DMS153 (cell line): ENCODE measurements at places on chromosomes 5 and 9.

DNA sequence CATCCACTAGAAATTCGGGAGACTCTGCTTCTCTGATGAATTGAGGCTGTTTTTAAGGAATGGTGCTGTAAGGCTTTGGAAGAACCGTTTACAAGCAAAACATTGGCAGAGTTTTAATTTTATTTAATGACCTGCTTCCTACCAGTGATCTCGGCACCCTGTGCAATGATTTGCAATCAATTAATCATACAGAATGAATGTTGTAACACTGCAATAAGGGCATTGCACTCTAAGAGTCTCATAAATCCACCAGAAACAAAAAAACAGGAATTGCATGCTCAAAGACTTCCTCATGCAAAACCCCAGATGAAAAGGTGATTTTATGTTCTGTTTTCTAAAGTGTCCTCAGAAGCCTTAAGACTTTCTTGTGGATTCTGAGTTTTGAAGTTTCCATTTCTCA is 295.7 kb downstream of the ARHGEF28 start:
- no peak for DNase-seq

DNA sequence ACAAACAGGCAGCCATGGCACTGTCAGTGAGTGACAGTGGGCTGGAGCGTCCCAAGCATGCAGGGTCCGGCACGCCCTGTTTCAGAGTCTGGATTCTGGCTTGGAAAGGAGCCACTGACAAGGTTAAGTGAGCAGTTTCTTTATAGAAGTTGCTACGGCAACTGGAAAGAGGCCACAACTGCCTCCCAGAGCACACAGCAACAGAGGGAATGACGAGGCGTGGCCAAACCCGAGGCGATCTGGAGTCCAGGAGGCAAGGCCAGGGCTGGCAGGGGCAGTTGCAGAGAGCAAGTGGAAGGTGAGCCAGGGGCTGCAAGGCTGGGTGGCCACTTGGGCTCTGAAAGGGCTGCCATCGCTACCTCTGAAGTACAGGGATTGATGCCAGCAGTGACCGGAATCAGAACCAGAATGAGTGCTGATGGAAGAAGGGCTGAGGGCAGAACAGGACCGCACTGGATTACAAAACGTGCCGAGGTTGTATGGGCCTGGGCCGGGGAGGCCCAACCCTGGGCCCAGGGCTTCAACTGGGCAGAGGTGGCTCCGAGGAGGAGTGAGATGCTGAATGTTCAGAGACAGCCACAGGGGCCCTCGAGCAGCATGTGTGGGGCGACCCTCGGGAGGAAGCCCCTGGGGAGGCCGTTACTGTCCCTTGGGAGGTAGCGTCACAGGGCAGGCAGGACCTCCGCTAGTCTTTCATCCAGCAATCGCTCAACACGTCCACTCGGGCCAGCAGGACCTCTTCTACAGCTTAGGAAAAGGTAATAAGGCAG is 4.6 kb downstream of the MRPL41 start:
- no peak for DNase-seq

- DNase-seq: no peak
These were observed 70.5 kb downstream of the PIK3R1 start for GRCh38 chr5:68285851-68286611.

- DNase-seq: no peak
These were observed 347.6 kb downstream of the PTPRD start for GRCh38 chr9:10265153-10265631.

DNA sequence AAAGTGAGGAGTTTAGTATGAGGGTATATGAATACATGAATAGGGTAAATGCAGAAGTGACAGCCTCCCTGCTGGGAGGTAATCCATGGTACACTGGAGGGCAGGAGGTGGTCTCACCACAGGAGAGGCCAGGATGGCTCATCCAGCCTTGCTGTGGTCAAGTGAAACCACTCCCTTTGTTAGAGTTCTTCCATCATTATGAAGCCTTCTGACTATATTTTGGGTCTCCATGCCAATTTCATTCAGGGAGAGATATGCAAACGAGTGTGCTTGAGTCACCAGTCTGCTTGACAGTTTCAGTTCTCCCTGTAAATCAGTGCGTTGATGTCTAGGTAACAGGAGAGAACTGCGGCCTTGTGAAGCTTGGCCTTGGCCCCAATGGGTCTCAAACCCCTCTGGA is 16.4 kb downstream of the PPP3R2 start:
- no peak for DNase-seq

GRCh38 chr9:108618906-108619550 is 236.8 kb downstream of the ACTL7B start:
- DNase-seq: no peak

DNA sequence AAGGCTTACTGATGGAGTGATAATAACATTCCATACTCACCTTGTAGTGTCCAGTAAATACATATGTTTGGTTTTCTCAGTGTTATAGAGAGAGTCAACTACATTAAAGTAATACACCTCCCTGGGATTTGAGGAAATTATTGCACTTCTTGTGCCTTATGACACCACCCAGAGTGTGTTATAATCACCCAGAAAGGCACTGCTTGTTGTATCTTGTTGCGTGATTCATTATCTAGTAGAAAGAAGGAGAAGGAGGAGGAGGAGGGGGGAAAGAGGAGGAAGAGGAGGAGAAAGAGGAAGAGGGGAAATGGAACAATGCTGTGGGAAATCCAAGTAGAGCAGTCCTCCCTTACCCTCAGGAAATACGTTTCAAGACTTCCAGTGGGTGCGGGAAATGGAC is 661.8 kb upstream of the WWC1 start:
- DNase-seq: no peak

- DNase-seq: no peak
These were observed 56.7 kb downstream of the UBE2QL1 start for GRCh38 chr5:6505416-6505755.

GRCh38 chr9:97990259-97990658 is 7.1 kb downstream of the ANP32B start:
- no peak for DNase-seq

- DNase-seq: no peak
These were observed 5.7 kb upstream of the TICAM2 start for GRCh38 chr5:115607935-115608334.

GRCh38 chr5:131647048-131647769 is 12.2 kb upstream of the RAPGEF6 start:
- DNase-seq: no peak

GRCh38 chr5:6202968-6203365 is 175.4 kb downstream of the MED10 start:
- no peak for DNase-seq

- no peak for DNase-seq
These were observed 24.2 kb upstream of the ZNF618 start for GRCh38 chr9:113851873-113852272.

- DNase-seq: no peak
These were observed 678.5 kb upstream of the NUDT12 start for GRCh38 chr5:104241046-104241445.

DNA sequence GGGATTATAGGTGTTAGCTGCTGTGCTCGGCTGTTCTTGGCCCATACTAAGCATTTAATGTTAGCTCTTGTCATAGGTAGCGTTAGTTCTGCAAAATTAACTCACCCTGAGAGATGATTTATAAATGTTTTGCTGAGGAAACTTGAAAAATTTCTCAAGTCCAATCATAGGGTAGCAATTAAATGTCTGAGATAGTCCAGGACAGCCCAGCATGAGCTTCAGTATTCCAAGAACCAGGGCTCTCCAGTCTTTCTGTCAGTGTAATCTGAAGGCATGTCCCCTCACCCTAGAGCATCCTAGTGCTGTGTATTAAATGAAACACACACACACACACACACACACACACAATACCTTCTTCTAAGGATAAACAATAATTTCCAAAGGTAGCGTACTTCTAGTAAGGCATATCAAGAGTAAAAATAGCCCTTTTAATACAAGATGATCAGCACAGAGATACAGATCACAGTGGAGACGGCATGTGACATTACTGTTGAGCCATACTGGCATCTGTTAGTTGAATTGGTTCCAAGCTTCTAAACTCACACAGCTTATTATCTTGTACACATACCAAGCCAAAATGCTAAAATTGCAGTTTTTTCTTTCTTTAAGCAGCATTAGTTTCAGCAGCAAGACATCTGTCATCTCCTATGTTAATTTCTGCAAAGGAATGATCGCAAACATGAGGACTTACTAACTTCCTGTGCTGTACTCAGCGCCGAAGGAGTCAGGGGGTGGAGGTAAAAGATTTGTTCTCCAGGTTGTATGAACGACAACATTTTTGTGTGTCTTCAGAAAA is 46.3 kb upstream of the JMY start:
- no peak for DNase-seq

GRCh38 chr5:87398981-87399614 is 13.6 kb downstream of the CCNH start:
- DNase-seq: no peak

DNA sequence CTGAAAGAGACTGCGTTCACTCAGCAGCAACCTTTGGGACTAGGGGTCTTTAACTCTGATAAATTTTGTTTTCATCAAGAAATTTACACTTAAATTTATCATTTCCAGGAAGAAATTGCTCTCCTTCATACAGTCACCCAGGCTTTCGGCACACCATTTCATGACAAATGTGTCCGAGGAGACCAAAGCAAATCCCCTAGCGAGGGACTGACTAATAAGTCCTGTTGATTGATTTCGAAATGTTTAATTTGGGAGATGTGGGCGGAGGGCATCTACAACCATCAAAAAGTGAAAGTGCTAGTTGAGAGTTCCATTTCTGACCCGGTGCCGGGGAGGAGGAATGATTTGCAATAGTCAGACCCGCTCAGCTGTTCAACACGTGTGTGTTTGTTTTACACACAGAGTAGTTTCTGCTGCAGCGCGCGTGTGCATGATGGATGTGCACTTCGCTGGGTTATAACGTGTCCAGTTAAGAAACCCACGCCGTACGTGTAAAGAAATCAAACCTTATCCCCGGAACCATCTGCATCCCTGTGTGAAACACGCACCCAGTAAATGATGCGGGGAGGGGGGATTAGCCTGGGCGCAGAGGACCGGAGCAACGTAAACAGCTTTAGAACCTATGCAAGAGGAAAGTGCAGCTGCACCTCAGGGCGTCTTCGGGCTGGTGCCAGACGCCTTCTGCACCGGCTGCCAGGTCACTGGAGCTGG is 845 bp upstream of the NR4A3 start:
- DNase-seq: peak; percentile 28

- DNase-seq: no peak
These were observed 306.1 kb upstream of the WWC1 start for GRCh38 chr5:167985373-167985772.

GRCh38 chr5:115070737-115071136 is 99.0 kb downstream of the TRIM36 start:
- DNase-seq: no peak

GRCh38 chr5:147804334-147804733 is 21.8 kb upstream of the JAKMIP2 start:
- DNase-seq: no peak

DNA sequence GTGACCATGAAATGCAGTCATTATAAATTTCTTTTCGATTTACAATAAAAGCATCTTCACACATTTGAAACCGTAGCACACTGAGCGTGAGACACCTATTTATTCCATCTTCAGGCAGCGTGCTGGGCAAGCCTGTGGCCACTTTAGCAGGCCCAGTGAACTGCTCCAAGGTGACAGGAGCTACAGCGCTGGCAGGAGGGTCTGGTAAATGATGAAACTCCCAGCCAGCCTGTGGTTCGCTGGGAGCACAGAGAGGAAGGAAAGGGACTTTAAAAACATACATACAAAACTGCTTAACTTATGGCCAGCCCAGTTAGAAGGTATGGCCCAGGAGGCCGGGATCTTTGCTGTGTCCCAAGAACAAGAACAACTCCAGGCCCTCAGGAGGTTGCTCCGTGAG is 5.1 kb downstream of the RAPGEF1 start:
- no peak for DNase-seq

DNA sequence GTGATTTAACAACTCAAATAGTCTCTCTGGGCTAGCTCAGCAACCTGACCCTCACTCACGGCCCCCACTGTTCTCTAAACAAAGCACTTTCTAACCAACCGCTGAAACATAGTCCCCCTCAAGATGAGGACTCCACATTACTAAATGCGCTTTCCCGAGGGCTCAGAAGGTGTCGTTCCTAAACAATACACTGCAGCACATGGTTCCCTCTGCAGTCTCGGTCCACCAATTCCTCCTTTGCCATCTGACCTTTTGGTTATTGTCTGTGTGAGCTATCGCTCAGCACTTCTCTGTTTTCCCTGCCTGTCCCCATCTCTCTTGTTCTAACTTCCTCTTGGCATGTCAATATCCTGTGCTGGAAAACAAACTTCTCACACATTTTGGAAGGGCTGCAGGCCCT is 7.2 kb downstream of the EPB41L4A start:
- DNase-seq: no peak

DNA sequence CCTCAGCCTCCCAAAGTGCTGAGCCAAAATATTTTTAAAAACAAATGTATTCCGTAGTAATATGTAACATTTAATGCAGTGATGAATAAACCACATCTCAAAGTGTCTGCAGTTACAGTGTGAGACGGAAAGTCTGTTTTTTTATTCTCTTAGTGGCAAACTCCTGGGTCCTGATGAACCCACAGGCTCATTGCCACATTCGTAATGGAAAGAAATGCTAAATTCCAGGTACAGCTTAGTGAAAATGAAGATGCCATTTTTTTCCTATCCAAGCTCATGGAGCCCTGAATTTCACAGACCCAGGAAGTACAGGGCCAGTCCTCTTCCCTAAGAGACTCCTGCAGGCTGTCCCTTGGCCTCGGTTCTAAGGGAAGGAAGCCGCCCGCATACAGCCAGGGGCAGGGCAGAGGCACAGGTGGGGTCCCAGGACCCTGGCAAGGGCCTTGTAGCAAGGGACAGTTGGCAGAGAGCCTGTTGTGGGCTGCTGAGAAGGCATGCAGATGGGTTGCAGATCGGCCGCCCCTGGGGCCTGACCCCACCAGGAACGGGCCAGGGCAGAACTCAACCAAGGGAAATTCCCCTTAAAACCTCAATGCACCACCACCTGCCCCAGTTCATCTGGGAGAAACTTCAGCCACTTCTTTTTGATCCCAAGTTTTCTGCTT is 36.2 kb downstream of the IPPK start:
- no peak for DNase-seq

DNA sequence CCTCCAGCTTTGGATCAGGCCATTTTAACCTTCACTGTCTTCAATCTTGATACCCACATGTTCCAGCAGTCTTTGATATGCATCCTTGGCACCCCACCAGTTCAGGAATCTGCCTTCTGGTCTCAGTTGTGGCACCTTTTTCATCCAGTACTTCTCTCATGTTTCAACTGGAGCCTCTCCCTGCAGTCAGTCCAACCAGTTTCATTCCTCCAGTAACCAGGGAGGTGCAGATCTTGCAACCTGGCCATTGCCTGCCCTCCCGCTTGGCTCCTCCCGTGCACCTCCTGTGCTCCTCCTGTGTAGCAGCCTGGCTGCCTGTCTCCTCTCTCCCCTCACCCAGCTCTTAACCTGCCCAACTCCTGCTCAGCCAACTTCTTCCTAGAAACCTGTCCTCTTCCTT is 20.2 kb downstream of the FUBP3 start:
- DNase-seq: no peak
